Lung (tissue), 17 donors: ENCODE measurements at places on chromosomes 6 and 20.

- no peak for DNase-seq
These were observed 56.8 kb downstream of the MYH7B start for GRCh38 chr20:35012227-35013069.

DNA sequence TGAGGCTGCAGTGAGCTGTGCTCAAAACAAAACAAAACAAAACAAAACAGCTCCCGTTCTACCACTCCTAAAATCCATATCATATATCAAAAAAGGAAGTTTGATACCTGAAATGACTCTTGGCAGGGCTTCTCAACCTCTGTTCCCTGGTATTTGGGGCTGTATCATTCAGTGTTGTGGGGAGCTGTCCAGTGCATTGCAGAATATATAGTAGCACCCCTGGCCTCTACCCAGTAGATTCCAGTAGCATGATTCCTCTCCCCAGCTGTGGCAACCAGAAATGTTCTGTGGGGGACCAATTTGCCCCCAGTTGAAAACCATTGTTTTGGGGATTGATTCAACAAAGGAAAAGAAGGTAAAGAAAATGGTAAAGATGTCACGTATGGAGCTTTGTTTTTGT lies 238.9 kb downstream of the PRL start:
- no peak for DNase-seq

- no peak for DNase-seq
These were observed 34.0 kb upstream of the FAM83C start for GRCh38 chr20:35326021-35326739.

- no peak for DNase-seq
These were observed 105.7 kb upstream of the FAM184A start for GRCh38 chr6:119184008-119184648.

DNA sequence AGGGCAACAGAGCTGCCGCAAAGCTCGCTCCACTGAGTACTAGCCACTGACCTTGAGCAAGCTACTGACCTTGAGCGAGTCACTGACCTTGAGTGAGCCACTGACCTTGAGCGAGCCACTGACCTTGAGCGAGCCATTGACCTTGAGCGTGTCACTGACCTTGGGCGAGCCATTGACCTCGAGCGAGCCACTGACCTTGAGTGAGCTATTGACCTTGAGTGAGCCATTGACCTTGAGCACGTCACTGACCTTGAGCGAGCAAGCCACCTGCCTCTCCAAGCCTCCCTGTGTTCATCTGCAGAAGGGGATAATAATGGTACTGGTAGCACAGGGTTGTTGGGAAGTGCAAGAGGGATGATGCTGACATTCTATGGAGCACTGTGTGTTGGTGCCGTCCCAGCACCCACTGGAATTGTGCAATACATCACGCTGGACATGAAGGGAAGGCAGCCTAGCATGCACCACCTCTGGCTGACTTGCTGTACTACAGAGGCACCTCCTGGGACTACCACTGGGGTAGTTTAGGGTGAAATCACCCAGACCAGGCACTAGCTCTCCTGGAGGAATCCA lies 60.2 kb downstream of the CTCFL start:
- no peak for DNase-seq

DNA sequence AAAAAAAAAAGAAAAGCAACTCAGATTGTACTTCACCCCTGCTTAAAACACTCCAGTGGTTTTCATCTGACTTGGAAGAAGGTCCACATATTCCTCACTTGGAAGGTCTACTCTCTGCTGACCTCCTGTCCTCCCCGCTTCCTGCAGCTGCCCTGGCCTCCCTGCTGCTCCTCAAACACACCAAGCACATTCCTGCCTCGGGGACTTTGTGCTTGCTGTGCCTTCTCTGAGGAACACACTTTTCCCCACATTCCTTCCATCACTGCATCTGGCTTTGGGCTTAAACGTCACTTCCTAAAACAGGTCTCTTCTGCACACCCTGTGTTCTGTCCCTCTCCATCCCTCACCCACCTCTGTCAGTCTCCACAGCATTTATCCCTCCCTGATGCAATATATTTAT lies 4.9 kb upstream of the PDYN start:
- DNase-seq = no peak

- no peak for DNase-seq
These were observed 73.7 kb downstream of the GMDS start for GRCh38 chr6:2171728-2172127.

DNA sequence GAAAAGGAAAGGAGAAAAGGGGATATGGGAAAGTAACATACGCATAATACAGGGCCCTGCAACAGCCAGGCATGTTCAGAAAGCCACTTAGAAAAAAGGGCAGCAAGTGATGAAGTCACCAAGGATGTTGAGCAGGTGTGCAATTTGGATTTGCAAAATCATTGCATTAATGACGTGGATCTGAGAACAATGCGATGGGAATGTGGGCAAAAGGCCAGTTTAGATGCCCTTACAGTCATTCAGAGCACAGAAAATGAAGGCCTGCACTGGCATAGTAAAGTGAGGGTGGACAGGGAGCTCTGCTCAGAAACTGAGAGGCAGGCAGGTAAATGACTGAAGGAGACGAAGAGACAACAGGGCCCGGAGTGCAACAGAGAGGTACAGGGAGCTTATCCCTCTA lies 123.7 kb upstream of the NHSL1 start:
- DNase-seq = no peak

DNA sequence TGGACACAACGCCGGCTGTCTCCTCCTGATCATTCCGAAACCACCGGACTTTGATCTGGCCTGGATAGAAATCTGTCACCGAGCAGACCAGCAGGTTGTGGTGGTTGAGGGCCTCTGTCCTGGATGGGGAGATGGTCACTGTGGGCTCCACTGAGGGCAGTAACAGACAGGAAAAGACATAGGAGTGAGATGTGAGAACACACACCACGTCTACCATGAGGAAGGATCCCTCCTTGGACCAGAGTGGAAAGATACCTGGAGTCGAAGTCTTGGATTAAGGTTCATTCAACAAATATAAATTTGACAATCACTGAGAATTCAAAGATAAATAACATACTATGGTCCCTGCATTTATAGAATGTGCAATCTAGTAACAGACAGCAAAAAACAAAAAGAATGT lies 4.4 kb downstream of the HLA-DQB1 start:
- no peak for DNase-seq

DNA sequence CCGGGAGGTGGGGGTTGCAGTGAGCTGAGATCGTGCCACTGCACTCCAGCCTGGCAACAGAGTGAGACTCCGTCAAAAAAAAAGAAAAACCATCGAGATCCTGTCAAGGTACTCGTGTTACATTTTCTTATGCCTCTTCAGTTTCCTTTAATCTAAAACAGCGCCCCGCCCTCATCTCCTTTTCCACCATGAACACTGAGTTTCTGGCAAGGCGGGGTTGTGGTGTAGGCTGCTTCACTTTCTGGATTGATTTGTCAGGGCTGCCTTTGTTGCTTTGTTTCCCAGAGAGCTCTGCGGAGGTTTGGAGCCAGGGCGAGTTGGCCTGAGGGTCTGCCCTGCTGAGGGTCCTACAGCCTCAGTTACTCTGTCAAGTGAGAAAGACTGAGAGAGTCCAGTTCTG lies 8.9 kb downstream of the ITPR3 start:
- peak; percentile 80 for DNase-seq

GRCh38 chr20:58482416-58482815 lies 32.8 kb downstream of the APCDD1L start:
- no peak for DNase-seq

GRCh38 chr6:53498649-53499048 lies 46.3 kb downstream of the GCLC start:
- DNase-seq = no peak

GRCh38 chr20:62609279-62609720 lies 33.0 kb upstream of the SLCO4A1 start:
- DNase-seq = no peak

DNA sequence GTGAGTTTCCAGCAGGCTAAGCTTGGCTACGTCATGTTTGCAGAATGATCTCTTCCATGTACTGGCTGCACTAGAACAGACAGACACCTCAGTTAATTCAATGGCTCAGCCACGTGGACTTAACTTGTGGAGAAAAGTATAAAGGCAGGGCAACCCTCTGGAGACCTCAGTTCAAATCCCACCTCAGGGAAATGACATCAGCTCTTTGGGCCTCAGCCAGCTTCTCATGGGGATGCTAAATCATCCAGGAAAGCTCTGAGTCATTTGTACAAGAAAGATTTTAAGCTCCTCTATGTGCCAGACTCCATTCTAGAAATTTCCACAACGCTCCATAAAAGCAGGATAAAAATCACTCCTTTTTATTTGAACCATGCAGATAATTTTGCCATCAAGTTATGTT lies 128.5 kb upstream of the SALL4 start:
- DNase-seq = peak; percentile 22

DNA sequence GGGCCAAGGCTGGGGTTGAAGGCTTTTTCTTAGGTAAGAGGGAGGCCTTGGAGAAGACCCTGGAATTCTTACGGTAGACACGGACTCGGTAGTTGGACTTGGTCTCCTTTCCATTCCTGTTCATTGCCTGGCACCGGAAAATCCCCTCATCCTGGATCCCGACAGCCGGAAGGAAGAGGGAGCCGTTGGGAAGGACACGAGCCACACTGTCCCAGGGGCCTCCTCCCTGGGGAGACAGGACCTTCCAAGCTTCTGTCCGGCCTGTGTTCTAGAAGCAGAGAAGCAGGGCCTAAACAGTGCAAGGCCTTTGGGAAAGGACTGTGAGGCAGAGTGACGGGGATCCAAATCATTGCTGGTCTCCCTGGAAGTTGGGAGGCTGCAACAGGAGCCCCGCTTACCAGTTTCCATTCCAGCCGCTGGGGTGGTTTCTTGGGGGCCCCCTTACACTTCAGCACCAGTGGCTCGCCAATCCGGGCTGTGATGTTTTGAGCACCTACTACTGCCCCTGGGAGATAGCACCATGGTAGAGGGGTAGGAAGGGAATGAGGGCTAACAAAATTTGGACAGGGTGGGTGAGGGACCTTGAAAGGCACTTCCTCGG lies 470 bp downstream of the AGER start:
- no peak for DNase-seq

- no peak for DNase-seq
These were observed 5.0 kb downstream of the DST start for GRCh38 chr6:56637640-56638039.

DNA sequence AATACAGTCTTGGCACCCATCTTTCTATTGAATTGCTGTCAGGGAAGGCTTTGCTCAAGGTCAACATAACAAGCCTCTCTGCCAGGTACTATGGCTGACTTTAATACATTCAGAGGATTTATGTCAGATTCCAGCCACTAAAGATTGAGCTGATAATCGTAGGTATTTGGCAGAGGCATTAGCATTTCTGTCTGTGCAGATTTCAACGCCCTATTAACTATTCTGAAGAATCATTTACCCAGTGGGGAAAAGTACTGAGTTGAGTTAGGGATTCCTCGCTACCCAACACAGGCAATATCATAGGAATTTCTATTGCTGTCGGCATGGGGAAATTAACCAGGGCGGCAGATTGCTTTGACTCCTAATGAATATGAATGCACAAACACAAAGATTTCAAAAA lies 233.7 kb upstream of the SPTLC3 start:
- DNase-seq = no peak

GRCh38 chr6:161137839-161138542 lies 135.9 kb downstream of the AGPAT4 start:
- DNase-seq = no peak

DNA sequence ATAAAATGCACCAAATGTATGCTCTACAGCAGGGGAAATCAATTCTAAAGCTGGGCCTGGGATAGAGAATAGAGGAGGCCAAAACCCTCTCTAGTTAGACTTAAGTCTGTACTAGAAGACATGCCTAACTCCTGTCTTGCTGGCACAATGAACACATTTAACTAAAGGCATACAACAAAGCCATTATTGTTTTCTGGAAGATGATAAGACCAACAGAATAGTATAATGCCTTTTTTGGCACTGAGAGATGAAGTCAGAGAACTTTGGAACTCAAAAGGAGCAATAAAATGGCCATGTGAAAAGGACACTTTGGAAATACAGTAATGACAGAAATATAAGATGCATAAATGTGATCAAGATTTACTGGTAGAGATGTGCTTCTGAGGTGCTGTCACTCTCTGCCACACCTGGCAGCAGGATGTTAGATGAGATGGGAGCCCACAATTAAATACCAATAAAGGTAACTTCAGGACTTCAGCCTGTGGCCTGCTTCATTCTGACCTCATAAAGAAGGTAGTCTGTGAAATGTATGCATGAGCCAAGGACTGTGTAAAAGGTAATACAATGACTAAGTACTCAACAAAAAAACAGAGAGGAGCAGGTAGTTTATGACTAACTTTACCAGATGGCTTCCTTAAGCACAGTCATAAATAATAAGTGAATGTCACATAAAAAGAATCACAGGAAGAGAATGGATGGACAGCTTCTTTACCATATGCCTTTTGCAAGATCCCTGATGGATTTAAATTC lies 333.4 kb downstream of the BCKDHB start:
- no peak for DNase-seq

DNA sequence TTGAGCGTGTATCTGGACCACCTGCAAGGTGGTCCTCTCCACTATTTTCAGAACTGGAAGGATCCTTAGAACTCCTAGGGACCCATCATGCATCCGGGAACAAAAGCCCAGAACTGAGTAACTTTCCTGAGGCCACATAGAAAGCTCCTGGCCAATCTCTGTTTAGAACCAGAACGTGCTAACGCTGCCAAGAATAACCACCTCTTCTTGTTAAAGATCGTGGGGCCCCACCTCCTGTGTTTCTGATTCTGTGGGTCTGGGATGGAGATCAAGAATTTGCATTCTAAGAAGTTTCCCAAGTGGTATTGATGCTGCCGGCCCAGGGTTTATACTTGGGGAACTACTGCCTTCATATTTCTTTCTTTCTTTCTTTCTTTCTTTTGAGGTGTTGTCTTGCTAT lies 13.3 kb downstream of the CD40 start:
- DNase-seq = no peak

DNA sequence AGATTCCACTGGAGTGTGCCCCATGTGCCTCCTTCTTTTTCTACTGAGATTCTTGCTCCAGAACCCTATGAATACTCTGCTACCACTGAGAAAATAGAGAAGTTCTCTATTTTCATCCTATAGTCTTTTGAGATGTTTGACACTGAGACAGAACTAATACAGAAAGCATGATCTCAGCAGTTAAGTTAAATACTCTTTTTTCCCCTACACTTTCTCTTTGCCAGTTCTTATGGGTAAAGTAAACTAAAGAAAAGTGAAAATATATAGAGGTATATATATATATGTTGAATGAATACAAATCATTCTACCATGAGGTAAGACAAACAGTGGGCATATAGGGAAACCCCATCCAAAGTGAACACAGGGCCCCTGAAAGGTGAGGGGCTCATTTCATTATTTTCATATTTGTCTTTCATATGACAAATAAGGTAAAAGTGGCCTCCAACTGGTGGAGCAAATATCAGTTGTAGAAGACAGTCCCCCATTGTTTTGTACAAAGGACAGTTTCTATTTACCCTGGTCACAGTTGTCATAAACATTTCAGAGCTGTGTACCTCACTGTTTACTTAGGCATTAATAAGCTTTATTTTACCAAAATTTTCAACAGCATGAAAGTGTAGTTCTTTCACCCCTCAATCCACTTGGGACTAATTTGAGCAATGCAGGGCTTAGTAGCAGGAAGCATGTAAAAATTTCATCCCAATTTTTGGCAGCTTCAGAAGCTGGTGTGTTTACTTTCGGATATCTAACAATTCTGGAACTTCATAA lies 188.3 kb upstream of the MARCKS start:
- DNase-seq = peak; percentile 81
